Right renal pelvis (tissue), 4 donors: ENCODE measurements at places on chromosomes 11 and 22. TPM values are rescaled to one million over a fixed set of nuclear protein-coding genes. Genes with fewer than 3 reads are reported as not detected.

GRCh38 chr22:25663654-25664053 is 78.3 kb upstream of the MYO18B start:
- no peak for DNase-seq

DNA sequence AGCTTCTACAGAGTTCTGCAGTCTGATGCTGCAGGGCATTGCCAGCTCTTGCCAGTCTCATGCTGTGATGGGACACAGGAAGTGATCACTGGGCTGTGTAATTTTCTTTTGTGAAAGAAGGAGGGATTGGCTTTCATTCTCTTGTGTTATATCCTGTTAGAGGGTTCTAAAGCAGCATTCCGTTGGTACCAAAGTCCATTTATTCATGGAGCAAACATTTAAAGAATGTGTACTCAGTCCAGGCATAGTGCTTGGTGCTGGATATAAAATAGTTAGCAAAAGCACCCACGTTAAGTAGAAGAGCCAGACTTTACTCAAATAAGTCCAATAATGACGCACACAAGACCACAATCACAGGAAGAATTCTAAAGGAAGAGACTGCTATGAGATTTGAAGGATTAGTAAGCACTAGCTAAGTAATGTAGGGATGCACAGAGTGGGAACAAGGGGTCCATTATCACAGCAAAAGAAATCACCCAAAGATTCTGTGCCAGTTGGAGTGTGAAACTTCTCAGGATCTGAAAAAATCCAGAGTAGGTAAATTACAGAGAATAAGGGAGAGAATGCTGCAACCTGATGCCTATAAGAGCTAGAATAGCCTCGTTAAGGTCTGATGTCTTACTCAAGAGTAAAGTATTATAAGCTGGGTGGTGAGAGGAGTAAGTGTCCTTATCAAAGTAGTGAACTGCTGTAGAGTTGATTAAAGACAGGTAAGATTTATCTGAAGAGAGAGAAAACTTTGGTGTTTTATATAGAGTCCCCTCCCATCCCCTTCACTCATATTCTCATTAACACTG is 728.3 kb downstream of the METTL15 start:
- DNase-seq: no peak

DNA sequence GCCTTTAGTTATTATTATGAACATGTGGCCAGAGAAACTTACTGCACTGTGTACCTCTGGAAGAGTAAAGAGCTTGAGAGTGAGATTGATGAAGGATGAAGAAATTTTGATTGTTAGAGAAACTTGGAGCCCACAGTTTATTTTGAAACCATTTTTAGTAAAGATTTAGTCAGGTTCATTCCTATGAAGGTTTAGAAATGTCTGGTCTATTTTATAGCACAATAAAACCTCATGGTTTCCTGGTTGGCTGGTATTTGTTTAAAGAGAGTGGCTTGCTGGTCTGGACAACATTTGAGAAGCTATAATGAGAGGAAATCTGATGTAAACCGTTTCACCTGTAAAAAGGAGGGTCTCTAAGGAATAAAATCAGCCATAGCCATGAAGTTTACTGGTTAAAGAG is 8.8 kb upstream of the PDE3B start:
- DNase-seq: no peak

DNA sequence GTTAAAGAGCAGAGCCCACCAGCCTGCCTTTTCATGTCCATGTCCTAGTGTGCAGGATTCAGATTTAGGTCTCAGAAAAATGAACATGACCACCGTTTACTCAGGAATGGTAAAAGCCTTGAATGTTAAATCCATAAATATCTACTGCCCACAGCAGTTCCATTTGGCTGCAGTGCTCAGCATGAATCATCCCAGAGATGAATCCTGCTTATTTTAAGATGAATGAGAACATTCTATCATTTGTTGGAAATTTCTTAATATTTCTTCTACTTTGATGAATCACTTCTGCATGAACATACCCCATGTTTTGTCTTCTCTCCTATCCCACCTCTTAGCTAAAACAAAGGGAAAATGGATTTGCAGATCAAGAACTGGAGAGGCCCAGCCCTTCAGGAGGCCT is 47.5 kb upstream of the AQP11 start:
- DNase-seq: no peak

DNA sequence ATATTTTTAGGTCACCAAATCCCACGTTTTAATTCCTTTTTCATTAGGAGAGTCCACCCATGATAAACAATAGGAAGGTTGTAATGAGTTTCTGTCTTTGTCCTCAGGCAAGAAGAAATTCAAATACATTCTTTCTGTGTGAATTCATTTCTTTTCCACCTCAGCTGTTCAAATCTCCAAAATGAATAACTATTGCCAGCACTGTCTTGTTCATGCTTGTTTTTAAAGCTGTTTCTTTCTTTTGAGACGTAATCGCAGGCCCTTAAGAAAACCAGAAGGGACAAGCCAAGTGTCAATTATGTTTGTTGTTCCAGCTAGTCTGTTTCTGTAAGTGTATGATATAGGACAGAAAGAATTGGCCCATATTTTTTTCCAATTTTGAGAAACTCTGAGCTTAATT is 20.2 kb downstream of the MMP27 start:
- DNase-seq: no peak

GRCh38 chr11:19892876-19893275 is 180.2 kb downstream of the NAV2 start:
- no peak for DNase-seq

DNA sequence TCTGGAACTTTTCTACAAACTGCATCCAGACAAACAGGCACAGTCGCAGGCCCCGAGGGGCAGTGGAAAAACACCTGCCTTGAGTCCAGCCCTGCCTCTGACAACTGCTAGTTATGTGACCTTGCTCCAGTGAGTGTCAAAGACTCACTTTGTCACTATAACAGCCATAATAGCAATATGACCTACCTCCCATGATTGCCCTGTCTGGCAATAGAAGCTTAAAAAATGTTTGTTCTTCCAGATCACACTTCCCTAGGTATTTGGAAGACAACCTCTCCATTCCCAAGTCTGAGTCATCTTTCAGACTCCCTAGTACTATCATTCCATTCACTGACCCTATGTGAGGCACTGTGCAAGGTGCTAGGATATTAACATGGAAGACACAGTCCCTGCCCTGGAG is 74.5 kb downstream of the RPL27A start:
- DNase-seq: no peak

DNA sequence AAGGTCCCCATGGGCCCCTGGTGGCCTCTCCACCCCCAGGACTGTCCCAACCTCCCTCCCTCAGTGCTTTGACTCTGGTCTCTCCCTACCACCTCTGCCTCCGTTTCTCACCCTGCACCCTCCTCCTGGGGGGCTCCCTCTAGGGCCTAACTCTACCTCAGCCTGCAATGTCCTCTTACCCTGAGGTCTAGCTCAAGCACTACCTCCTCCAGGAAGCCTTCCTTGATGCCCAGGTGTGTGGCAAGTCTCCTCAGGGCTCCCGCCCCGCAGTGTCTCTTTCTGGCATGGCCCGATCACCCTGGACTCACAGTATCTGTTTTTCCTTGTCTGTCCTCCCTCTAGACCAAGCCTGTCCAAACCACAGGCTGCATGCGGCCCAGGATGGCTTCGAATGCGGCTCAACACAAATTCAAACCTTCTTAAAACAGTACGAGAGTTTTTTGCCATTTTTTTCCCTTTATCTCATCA is 90.8 kb downstream of the PHF21B start:
- DNase-seq: no peak

DNA sequence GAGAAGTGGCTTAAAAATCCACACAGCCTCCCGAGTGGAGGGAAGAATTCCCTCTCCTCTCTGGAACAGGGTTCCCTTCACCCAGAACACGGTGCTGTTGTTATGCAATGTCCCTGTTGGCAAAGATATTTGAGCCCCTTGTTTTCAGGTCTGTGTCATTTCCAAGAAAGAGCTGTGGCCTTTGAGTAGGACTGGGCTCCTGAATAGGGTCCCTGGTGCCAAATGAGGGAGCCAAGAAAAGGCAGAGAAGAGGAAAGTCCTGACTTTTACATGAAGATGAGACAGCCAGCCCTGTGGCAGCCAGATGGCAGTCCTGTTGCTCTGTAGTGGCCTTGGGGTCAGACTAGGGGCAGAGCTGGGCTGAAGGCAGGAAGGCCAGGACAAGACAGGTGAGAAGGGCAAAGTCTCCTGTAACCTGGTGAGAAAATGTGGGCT is 51.2 kb upstream of the ELF5 start:
- no peak for DNase-seq

GRCh38 chr11:126079621-126080124 is 17.0 kb upstream of the CDON start:
- DNase-seq: no peak

GRCh38 chr11:116328391-116328790 is 444.4 kb downstream of the BUD13 start:
- DNase-seq: no peak

DNA sequence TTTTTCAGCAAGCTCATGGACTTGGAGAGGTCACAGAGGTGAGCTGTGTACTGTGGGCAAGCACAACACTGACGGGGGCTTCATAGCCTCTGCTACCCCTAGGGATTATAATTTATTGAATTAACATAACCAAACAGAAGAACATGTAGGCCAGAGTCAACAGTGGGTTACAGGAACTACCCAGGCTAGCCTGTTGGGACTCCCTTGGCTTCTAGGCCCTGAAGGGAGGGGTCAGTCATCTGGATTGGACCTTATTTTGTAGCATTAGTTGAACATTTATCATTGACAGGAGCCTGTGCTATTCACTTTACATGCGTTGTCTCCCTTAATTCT is 56.9 kb downstream of the KREMEN1 start:
- no peak for DNase-seq

- no peak for DNase-seq
These were observed 101.0 kb downstream of the PTPRJ start for GRCh38 chr11:48081151-48082010.

GRCh38 chr11:116537709-116538108 is 235.1 kb downstream of the BUD13 start:
- DNase-seq: no peak

GRCh38 chr11:75879737-75880136 is 64.7 kb downstream of the UVRAG start:
- no peak for DNase-seq

GRCh38 chr22:20484948-20485683 is 10.5 kb downstream of the KLHL22 start:
- DNase-seq: no peak

GRCh38 chr11:35912883-35913624 is 30.8 kb upstream of the LDLRAD3 start:
- DNase-seq: no peak

DNA sequence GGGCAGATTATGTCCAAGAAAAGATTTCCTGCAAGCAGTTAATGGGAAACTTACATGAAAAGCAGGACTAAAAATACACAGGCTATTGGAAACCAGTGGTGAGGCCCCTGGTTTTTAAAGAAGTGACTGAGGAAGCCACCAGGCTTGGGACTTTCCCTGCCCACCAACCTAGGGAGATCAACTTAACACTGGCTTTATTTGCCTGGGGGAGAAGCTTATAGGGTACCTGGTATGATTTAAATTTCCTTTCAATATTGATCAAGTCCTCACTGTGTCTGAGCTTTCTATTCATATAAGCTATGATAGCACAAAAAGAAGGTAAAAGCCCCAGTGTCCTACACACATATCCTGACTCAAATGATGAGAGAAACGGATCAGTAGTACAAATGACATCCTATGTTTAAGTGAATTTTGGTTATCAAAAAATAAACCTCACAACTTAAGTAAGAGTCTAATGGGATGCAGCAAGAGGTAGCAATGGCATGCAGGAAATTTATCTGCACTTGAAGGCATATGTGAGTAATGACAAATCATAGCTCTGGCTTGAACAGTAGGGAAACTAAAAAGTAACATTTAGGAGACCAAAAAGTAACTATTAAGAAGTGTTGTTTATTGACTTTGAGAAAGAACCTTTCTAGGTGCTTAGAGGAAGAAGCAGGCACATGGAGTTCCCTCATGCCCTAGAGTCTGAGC is 85.3 kb downstream of the GAB2 start:
- no peak for DNase-seq

- DNase-seq: no peak
These were observed 56.4 kb downstream of the NECTIN1 start for GRCh38 chr11:119672597-119672996.

- DNase-seq: no peak
These were observed 11.8 kb downstream of the ABTB2 start for GRCh38 chr11:34345991-34346480.

GRCh38 chr11:116046127-116046526 is 541.9 kb upstream of the CADM1 start:
- no peak for DNase-seq

GRCh38 chr11:132994966-132995365 is 537.3 kb downstream of the OPCML start:
- no peak for DNase-seq

DNA sequence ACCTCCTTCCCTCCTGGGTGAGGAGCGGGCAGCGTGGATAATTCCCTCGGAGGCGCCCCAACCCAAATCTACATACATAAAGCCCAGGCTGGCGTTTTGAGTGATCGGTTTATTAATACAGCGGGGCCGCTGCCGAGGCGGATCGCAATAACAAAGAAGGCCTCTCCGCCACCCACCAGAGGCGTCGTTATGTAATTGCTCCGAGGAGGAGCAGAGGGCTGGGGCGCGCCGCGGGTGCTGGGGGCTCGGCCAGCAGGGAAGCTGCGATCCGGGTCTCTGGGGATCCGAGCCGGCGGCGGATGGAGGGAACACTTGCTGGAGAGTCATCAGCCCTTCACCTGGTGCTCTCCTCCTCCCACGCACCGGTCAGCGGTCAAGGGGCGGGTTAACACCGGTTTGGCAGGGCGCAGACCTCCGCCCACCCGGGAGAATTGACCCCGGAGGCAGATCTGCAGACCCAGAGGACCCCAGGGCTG is 6.4 kb upstream of the TP53I11 start:
- no peak for DNase-seq

The HOATZ gene
- polyA plus RNA-seq: 0.04 TPM

The MUC6 gene
- polyA plus RNA-seq: 9.9 TPM

The NPTXR gene
- polyA plus RNA-seq: 4.8 TPM

The ROM1 gene
- polyA plus RNA-seq: 3.4 TPM

The TMEM25 gene
- polyA plus RNA-seq: 27.6 TPM

The CRACR2B gene
- 12.5 TPM for polyA plus RNA-seq

The TNRC6B gene
- 11.8 TPM for polyA plus RNA-seq

The WNT7B gene
- 15.6 TPM for polyA plus RNA-seq

The DNAJB7 gene
- 0.46 TPM for polyA plus RNA-seq

The BTBD10 gene
- 34.2 TPM for polyA plus RNA-seq

The RASD2 gene
- polyA plus RNA-seq: 2.1 TPM

The SPI1 gene
- polyA plus RNA-seq: 3.4 TPM

The LDLRAD3 gene
- polyA plus RNA-seq: 26.7 TPM

The FXYD2 gene
- polyA plus RNA-seq: 467 TPM

The P4HA3 gene
- 1.3 TPM for polyA plus RNA-seq

The NRIP3 gene
- 0.86 TPM for polyA plus RNA-seq

The MYOD1 gene
- polyA plus RNA-seq: not detected
